ENCODE measurements at places on chromosomes 1 and 21.

DNA sequence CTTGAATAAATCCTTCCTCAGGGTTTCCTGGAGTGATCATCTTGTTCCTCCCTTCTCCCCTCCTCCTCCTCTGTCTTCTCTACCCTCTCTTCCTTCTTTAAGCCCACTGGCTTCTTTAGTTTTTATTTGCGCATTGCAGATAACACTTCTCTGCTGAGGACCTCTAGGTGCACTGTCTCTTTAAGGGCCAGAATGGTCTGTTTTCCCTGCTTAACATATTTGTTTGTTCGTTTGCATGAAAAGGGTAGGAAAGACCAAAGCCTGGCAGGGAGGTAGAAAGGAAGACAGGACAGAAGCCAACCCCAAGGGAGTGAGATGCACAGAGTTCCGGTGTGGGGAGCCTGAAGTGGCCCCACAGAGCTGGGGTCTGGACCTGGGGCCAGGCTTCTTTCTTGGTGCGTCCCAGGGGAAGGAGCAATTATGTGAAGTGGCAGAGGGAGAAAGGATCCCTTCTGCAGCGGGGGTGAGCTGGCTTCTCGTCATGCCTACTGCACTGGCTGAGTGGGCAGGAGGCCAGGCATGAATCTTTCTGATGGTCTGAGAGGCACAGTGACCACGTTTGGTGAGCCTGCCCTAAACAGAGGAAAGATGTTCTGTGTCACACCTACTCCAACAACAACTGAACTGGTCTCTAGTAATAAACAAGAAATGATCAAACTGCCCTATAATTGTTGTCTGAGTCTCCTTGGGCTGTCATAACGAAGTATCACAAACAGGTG is 232.7 kb downstream of the KCNJ6 start:
- no peak for DNase-seq

- no peak for DNase-seq
Measured at GRCh38 chr1:235998812-235999211, 66.1 kb downstream of the NID1 start.

DNA sequence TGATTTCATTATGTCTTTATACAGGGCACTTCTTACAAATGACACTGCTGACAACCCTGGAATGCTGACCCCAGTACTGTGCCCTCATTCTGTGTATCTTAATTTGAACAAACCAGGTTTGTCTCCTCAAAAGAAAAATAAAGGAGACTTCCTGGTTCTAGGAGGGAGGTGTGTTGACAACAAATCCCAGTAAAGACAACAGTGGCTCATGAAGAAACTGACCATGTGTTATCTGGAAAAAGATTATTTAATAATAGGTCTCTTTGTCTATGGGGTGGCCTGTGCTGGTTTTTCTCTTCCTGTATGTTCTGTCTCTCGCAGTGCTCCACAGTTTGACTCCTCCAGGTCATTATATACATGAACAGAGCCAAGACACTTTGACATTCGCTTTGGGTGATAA is 454.6 kb downstream of the LMO4 start:
- no peak for DNase-seq

DNA sequence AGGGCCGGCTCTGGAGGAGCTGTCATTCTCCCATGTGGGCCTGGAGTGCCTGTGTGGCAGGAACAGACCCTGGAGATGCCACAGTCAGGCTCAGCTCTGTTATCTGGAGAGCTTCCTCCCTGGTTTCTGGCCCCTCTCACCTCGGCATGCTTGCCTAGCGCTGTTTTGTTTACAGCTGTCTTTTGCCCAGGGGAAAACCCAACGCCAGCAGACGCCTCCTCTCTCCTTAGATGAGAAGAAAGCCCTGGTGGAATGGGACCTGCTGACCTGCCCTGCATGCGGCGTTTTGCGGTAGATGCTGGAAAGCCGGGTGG is 104.9 kb downstream of the CRYAA start:
- DNase-seq = no peak

DNA sequence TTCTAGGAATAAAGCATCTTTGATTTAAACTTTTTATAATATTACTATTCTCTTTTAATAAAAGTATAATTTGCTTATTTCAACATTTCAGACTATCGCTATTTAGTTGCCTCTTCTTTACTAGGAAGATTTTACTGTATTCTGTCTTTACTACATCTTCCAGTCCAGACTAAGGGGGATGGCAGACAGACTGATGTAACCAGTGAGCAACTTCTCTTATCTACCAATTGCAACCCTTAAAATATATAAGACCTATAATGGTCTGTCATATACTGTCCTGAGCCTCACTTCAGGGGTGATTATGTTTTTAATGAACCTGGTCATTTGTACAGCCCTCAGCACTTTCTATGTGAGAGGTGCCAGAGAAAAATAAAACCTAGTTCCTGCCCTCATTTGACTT is 87.0 kb downstream of the UBE2U start:
- DNase-seq = no peak

DNA sequence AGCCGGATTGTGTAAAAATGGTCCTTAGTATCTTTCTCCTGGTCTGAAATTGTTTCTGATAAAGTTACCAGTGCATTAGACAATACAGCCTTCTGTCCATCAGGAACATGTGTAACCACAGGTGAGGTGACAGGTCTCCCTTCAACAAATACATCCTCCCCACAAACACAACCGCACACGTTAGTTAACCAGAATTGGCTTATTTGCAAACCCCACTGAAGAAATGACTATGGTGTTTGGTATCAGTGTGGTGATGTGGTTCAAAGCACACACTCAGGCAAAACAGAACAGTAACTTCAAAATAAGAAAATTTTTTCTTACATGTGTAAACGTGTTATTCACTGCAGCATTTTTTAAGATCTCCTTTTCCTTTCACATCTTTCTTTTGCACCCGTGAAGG is 517.2 kb upstream of the NR5A2 start:
- DNase-seq = no peak

DNA sequence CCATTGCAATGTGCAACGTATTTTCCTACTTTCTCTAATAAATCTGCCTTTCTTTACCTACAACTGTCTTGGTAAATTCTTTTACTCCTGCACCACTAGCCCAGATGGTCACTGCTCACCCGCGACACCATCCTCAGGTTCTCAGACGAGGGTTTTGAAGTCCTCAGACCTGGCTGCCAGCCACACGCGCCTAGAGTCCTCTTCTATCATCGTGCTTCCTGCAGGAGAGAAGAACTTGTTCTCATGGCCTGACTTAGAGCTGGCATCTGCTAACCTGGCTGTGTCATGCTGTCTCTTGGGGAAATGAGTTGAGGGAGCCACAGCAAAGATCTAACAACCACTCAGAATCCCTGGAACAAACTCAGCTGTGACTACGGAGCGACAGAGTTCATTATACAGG is 30.3 kb upstream of the PGBD5 start:
- DNase-seq = no peak

DNA sequence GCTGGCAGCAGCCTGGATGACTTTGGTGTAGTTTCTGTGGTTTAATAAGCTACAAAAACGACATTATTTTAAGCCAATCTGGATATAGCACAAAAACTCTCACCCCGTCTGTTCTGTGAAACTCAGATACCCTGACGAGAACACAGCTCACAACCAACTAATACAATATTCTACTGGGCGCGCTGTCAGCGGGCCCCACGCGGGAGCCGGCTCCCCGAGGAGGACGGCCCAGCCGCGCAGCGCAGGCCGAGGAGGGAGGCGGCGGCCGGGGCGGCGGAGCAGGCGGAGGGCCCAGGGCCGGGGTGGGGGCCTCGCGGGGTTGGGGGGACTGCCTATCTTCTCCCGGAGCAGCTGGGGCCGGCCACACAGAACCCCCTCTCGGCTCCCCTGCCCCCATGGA is 87.2 kb upstream of the POU3F1 start:
- no peak for DNase-seq

- DNase-seq = no peak
Measured at GRCh38 chr1:77744576-77744975, 15.1 kb downstream of the USP33 start.

DNA sequence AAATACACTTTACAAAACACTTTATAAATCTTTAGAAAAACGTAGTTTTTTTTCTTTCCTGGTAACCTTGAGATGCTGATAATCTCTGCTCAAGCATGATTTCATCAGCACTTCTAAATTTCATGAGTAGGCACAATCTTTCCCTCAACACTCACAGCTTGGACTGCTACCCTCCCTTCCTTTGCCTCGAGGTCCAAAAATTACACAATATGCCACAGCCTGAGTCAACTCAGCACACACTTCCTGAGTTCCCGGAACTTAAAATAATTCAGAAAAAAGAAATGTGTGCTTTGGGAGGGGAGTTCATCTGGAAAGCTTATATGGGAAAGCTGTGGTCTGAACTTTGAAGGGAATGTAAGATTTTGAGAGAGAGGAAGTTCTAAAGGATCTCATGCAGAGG is 5.9 kb downstream of the CLCA2 start:
- DNase-seq = peak; percentile 64

DNA sequence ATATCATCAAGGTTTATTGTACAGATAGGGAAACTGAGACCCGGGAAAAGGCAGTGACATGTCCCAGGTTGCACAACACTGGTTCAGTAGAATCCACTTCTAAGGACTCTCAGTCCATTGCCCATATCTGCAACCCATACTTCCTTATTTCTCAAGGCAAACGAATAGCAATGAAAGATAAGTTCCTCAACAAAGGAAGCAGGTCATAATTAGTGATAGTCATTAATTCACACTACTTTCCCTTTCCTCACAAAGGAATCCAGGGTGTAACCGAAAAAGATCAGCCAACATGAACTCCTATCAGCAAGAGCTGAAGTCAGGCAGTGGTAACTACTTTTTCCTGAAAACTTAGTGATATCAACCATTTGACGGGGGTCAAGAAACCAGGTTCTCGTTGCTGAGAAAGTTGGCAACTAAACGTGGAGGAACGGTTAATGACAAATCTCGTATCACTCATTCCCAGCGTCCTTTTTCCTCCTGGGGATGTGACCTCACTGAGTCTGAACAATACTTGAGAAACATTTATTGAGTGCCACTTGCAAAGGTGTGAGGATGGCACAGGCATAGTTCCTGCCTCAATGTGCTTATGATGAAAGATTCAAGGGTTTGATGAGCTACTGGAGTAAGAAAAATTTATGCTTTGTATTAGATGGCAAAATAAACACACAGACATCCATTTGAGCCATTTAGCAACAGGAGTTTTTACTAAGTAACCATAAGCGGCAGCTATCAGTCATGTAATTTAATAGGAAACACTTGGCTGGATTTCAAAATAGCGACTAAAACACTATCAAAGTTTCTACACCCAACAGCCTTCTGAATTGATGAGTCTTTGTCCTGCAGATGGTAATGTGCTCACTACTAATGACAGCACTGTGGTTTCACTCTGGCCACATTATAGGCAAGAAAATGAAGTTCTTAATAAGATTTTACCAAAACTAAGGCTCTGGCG is 82.3 kb downstream of the PLPP3 start:
- DNase-seq = no peak

- peak; percentile 50 for DNase-seq
Measured at GRCh38 chr1:175192630-175193526, at the start of gene KIAA0040. Gene KIAA0040 (minus strand): TSS chr1:175192776. CDS start chr1:175161013, 31,763 bp downstream.

- DNase-seq = no peak
Measured at GRCh38 chr1:46102769-46103476, 29.5 kb downstream of the PIK3R3 start.

Measured in keratinocyte (primary cell).